ENCODE measurements at places on chromosomes 6 and 20.

DNA sequence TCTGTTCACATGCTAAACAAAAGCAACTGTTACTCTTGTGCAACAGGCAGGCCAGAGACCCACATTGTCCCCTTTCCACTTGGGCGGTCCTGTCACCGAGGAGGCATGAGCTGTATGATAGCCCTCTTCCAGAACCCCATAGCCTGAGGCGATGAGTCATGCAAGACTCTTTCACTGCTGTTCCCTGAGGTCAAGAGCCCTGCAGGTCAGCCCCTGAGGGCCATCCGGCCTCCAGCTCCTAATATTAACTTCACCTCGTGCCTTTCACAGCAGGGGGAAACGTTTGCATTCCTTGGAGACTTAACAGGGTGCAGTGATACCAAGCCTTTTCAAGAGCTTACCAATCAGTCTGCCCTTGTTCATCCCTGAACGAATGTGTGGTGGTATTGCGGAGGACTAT, 253.3 kb upstream of the ECI2 start:
- peak; percentile 18 for DNase-seq

DNA sequence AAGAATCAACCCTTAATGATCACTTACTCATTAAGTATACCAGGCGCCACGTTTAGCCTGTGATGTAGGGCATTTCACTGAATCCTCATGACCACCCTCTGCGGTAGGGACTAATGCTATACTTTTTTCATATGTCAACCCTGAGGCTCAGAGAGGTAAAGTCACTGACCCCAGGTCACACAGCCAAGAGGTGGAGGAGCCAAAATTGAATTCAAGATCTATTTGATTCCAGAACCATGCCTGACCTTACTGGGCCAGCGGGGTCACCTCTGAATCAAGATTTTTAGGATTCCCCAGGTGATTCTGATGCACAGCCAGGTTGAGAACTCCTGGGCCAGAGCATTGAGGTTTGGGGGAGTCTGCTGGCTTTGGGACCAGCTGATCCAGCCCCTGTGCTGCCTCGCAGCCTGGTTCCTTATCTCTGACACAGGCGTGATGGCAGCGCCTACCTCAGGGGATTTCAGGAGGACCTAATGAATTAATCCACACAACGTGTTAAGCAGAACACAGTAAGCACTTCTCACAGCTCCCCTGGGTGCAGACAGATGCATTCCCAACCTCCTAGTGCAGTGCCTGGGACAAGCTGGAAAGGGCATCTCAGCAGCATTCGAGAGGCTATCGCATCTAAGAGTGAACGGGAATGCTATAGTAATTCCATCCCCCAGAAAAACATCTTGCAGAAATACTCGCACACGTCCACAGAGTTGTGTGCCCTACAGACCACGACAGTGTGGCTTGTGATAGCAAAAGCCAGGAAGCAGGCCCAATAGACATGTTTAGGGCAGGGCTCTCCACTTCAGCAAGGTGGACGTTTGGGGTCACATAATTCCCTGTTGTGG, 101.4 kb upstream of the PTPN1 start:
- no peak for DNase-seq

DNA sequence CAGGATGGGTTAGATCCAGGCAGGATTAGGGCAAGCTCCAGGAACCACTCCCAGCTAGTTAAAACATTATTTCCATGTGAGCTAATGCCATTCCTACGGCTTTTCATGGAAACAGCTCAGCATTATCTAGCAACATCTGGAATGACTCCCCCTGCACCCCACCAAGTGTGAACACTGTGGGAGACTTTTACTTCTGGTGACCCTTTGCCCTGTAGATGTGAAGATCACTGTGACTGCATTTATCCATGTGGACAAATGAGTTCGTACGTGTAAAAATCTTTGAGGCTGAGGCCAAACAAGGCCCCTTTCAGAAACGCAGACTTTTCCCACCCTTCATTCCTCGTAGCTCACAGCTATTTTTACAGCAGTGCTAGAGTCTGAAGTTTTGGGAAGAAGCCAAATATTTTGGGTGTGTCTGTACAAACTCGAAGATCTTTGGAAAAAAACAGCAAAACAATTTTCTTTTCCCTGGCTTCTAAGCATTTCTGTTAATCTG, 221.8 kb upstream of the SOX4 start:
- no peak for DNase-seq

DNA sequence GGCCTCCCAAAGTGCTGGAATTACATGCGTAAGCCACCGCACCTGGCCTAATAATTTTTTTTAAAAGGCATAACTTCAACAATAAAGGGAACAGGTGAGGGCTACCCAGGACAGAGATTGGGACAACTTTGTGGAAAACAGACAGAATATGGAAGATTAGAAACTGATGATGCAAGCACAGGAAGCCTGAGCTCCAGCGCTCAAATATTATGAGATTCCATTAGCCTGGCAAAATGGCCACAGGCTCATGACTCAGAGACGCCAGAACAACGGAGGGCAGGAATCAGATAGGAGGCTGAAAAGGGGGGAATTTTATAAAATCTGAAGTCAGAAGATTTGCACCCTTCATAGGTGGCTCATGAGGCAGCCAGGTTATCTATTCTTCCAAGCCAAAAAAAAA, 103.1 kb upstream of the MRPS10 start:
- no peak for DNase-seq

DNA sequence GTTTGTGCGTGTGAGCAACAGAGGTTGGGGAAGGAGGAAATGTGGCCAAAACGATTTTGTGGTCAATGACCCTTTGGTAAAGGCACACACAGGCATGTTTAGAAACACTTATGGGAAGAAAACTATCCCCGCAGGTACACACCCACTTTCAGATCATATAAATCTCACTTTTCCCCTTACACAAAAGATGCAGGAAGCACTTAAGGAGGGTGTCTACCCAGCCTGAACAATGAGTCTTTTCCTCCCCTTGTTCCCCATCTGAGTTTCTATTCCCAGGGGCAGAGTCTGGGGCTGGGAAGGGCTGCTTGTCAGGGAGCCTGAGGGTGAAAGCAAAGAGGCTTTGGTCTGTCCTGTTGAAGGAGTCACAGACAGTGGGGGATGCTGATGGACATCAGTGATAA, 193.2 kb upstream of the SALL4 start:
- no peak for DNase-seq

- no peak for DNase-seq
Observed at GRCh38 chr6:1633366-1634021, 23.8 kb downstream of the FOXC1 start.

DNA sequence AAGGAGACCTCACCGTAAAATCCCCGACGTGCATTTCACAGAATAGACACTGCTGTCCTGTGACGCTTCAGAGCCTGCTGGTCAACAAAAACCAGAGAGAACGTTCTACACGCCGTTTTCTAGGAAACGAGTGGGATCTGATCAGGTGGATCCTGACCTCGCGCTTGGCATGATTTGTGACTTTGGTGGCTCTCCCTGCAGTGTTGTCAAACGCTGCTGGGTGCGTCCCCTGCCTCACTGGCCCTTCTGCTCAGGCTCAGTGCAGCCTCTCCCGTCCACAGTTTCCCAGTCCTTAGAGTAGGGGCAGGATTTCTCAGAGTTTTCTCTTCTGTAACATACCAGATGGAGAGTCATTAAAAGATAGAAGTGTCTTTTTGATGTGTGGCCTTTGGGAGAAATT, 27.6 kb upstream of the IRF4 start:
- DNase-seq = no peak

GRCh38 chr20:47533518-47534062, 31.9 kb downstream of the NCOA3 start:
- DNase-seq = no peak

DNA sequence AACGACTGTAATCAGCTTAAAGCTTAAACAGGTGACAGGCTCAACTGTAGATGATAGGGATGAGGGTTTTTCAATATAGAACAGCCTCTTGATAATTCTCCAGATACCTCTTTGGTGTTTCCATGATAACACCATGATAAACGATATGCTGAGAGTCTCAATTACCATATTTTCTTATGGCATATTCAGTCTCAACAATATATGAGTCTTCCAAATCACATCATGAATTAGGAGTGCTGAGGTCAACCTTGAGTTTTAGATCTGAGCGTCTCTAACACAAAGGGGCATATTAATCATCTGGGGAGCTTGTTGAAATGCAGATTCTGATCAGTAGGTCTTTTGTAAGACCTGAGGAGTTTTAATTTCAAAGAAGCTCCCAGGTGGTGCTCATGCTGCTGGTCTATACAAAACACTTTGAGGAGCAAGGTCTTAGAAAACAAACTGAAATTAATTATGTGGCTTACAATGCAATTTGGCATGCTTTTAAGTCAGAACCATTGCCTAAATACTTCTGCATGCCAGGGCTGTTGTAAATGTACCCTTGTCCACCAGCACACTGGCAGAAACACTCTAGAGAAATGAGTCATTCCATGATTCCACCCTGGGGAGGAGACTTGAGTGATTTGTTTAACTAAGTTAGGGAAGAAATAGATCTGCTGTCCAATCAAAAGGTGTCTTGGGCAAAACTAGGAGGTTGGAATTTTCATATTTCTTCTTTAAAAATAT, 49.6 kb downstream of the PTCHD4 start:
- no peak for DNase-seq

- no peak for DNase-seq
Observed at GRCh38 chr20:60334911-60335310, 376.7 kb downstream of the CDH26 start.

GRCh38 chr20:46215913-46216707, 92.2 kb downstream of the CDH22 start:
- peak; percentile 96 for DNase-seq

DNA sequence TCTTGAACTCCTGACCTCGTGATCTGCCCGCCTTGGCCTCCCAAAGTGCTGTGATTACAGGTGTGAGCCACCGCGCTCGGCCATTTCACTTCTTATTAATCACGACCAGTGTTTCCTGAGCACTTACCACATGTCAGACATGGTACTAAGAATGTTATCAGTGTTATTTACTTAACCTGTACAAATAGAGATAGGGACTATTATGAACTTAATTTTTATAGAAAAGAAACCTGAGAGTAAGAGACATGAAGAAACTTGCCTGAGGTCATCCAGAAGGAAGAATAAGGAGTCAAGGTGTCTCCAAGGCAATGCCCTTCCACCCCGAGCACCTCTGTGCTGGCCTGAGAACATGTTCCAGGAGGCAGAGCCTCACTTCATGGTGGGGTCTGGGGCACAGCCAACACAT, 29.3 kb upstream of the EZR start:
- no peak for DNase-seq

- DNase-seq = no peak
Observed at GRCh38 chr20:21272679-21273078, 30.5 kb upstream of the XRN2 start.

- DNase-seq = no peak
Observed at GRCh38 chr6:160129881-160130615, 8.4 kb downstream of the SLC22A1 start.

DNA sequence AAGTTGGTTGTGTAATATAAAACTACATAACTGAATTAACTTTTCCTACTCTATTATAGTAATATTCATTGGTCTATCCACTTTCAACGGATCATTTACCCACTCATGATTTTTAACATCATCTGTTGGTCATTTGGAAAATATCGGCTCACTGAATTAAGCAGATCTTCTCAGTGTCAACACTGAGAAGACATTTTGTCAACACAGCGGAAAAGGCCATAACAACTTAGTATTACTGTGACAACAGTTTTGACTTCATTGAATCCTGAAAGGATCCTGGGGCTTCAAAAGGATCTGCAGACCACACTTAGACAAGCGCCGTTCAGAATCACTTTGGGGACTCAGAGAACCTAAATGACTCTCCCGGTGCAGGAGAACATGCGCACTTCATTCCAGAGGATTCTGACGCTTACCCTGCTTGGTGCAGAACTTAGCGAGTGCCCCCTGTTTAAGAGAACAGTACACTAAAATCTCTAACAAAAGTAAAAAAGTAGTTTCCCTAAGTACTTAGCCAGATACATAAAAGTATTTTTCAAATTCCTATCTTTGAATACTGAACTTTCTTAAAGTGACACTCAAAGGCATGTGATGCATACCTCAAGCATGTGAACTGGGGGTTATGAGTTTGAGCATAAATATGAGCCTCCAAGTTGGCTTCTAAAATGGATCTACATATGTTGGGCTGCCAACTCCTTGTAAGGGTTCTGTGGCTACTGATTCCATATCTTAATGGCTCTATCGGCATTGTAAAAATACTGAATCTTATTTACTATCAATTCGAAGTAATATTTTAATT, 4.0 kb downstream of the ZBTB2 start:
- no peak for DNase-seq

DNA sequence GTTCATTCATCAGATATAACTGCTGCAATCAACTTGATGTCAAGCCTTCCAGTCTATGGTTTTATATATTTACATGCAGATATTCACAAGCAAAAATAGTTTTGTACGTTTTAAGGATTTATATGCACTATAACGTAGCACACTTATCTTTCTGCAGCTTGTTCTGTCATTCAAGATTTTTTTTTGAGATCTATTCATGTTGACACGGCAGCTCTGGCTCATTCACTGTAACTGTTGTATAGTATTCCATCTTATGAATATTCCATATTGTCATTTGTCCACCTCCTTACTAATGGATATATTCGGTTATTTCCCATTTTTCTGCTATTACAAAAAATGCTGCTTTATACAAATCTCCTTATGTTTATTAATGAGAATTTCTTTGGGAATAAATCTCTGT, 13.2 kb downstream of the ELOVL2 start:
- no peak for DNase-seq

GRCh38 chr6:36340618-36341454, 4.1 kb upstream of the BNIP5 start:
- peak; percentile 73 for DNase-seq

GRCh38 chr6:112384511-112384910, 37.4 kb downstream of the RFPL4B start:
- no peak for DNase-seq

- no peak for DNase-seq
Observed at GRCh38 chr6:140062043-140063020, 687.9 kb upstream of the CITED2 start.

GRCh38 chr20:11454966-11455799, 462.5 kb upstream of the BTBD3 start:
- peak; percentile 99 for DNase-seq

GRCh38 chr6:13462458-13463327, 24.7 kb downstream of the GFOD1 start:
- DNase-seq = no peak

- DNase-seq = no peak
Observed at GRCh38 chr6:151010071-151010470, 144.6 kb downstream of the MTHFD1L start.

DNA sequence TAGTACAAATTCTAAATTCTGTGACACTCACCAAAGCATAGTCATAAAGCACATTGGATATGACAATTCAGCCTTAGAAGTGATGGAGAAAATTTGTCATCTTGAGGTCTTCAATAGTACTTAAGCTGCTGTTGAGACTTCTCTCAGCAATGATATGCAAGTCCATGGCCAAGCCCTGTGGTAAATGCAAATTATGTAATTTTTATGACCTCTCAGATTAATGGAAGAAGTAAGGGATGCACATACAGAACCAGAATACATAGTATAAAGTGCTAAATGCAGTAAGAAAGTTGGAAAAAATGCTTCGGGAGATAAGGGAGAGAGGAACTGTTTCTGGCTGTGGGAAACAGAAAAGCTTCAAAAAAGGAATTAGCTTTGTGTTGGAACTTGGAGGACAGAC, 700.7 kb downstream of the RNF144B start:
- no peak for DNase-seq
